ENCODE measurements at places on chromosomes 4 and X.

- DNase-seq = no peak
Measured at GRCh38 chr4:7590189-7590588, 155.5 kb upstream of the PSAPL1 start.

GRCh38 chrX:72021975-72022374, 109.7 kb downstream of the RTL5 start:
- DNase-seq = peak; percentile 4

DNA sequence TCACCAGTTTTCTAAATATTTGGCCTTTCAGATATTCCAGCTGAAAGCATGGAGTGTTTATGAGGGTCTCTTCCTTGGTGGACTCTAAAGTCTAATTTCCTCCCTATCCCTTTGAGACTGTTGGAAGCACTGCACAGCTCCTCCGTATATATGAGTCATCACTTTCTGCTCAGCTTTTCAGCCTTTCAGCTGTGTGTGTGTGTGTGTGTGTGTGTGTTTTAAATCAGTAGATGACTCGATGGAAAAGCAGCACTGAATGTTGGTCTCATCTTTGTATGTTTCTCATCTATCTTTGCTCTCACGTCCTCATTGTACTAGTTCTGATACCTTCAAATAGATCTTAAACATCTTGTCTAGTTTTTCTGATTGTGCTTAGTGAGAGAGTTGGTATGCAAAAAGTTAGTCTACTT, 81.6 kb downstream of the ZFX start:
- DNase-seq = no peak

- DNase-seq = no peak
Measured at GRCh38 chr4:96471956-96472867, 632.3 kb downstream of the PDHA2 start.

- DNase-seq = no peak
Measured at GRCh38 chrX:43970528-43970927, 2.7 kb downstream of the NDP start.

DNA sequence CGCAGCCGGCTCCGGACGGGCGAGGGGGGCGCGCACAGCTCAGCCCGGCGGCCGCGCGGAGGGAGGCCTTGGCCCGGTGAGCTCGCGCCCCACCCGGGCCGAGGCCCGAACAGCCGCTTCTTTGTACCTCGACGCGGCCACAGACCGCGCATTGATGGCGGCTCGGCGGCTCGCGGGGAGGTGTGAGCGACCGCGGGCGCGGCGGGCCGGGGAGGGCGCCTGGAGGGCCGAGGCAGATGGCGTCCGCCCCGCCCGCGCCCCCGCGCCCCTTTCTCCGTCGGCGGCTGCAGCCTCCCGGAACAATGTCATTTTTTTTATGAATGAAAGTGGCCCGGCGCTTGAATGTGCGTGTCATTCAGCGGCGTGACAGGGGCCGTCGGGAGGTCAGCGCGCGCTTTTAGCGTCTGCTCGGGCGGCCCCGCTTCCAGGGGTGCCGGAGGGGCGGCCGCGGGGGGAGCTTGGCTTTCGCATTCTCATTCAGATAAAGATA, 1.8 kb downstream of the FGFR3 start:
- no peak for DNase-seq

DNA sequence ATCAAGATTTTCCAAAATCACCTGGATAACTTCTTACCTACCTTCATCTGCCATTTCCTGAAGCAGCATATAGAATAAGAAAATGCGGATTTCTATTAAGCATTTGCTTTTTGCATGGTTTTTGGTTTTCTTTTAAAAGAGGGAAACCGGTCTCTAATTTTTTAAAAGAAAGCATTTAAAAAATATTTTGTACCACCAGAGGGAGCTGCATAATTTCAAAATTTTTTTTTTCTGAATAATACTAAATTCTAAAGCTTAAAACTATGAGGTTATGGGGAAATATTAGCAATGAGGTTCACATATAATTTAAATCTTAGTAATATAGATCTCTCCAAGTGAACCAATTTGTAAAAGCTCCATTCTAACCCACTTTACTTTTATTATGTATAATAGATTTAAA, 137.7 kb upstream of the TENT5D start:
- no peak for DNase-seq

- DNase-seq = no peak
Measured at GRCh38 chr4:100360211-100360610, 157.6 kb downstream of the EMCN start.

DNA sequence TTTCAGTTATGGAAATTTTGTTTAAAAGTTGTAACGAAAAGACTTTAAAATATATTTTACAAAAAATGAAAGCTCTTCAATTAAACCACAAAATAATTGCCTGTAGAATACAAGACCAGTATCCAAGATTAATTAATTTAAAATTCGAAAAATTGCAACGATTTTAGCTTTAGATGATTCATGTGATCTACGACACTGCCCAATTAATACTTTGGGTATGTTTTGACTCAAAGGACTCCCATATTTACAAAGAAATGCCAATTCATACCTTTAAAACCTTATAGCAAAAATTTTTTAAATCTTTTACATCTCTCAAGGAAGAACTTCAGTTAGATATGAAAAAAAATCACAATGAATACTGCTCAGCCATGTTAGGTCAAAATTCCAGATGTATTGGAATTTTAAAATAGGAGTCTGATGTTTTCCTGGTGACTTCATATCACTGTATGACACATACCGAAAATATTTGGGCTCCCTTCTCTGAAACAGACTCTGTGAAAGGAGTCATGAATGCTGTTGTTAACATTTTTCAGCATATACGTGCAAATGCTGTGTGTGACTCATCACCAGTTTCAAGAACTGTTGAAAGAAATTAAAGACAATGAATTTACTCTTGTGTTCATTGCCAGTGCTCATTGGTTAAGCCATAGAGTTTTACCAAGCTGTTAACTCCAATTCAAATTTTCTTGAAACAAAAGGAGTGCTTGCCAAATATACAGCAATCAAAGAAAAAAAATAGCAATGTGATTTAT, 13.8 kb upstream of the SMS start:
- no peak for DNase-seq

DNA sequence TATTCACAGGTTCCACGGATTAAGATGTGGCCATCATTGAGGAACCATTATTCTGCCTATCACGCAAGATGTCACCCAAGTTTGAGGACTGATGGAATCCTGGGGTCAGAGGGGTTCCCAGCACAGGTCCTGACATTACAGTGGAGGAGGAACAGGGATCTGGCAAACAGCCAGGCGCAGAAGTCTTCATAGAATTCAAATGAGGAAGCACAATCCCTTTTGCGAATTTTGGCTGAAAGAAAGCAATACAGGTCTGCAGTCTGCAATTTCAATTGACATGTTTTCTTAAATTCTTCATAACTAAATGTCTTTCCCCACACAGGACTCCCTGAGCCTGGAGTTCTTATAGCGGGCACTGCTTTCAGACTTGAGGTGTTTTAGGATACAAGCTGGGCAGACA, 14.5 kb downstream of the DOCK11 start:
- DNase-seq = no peak

DNA sequence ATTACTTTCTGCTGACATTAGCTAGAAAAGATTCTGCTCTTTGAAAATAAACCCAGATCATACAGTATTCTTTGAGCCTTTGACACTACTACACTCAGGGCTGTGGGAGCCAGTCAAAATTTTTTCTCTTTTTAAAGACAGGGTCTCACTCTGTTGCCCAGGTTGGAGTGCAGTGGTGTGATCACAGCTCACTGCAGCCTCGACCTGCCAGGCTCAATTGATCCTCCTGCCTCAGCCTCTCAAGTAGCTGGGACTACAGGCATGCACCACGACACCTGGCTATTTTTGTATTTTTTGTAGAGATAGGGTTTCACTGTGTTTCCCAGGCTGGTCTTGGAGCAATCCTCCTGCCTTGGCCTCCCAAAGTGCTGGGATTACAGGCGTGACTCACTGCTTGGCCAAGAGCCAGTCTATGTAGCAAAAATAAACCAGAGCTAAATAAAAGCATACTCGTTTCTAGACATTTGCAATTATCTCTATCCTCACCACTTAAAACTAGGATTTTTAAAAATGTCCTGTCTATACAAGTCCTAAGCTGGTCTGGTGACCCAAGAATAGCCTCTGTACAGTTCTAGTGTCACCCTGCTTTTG, 43.2 kb downstream of the AKAP4 start:
- no peak for DNase-seq

DNA sequence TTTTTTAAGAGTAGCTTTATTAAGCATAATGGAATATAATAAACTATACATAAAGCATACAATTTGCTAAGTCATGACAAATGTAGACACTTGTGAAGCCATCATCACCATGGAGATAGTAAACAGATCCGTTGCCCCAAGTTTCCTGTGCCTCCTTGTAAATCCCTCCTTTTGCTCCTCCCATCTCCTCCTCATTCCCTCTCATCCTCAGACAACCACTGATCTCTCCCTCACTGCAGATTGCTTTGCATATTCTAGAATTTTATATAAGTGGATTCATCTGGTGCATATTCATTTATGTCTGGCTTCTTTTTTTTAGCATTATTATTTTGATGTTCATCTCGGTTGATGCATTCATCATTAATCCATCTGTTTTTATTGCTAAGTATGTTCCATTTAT, 67.0 kb downstream of the CYTL1 start:
- no peak for DNase-seq

- DNase-seq = peak; percentile 31
Measured at GRCh38 chr4:121950680-121951520, 960 bp downstream of the TRPC3 start.

GRCh38 chr4:35942092-35942491, 302.2 kb downstream of the ARAP2 start:
- no peak for DNase-seq

DNA sequence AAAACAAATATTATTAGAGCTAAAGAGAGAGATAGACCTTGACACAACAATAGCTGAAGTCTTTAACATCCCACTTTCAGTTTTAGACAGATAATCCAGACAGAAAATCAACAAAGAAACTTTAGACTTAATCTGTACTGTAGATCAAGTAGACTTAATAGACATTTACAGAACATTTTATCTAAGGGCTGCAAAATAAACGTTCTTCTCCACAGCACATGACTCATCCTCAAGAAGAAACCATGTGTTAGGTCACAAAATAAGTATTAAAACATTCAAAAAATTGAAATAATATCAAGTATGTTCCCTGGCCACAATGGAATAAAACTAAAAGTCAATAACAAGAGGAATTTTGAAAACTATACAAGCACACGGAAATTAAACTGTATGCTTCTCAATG, 1510.3 kb upstream of the PCDH10 start:
- DNase-seq = no peak

GRCh38 chr4:77669946-77670590, 64.4 kb downstream of the CXCL13 start:
- no peak for DNase-seq

DNA sequence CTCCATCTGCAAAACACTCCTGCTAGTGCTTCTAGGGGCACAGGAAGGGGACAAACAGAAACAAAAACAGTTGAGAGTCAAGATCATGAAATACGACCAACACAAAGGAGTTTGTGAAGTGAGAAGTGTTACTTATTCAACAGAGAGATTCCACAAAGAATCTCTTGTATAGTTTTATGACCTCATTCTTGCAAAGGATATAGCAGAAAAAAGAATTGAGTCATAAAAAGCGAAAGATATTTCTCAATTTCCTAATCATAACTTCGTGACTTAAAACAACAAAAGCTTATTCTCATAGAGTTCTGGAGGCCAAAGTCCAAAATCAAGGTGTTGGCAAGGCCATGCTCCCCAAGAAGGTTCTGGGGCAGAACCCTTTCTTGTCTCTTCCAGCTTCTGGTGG, 40.7 kb downstream of the TIGD4 start:
- no peak for DNase-seq

DNA sequence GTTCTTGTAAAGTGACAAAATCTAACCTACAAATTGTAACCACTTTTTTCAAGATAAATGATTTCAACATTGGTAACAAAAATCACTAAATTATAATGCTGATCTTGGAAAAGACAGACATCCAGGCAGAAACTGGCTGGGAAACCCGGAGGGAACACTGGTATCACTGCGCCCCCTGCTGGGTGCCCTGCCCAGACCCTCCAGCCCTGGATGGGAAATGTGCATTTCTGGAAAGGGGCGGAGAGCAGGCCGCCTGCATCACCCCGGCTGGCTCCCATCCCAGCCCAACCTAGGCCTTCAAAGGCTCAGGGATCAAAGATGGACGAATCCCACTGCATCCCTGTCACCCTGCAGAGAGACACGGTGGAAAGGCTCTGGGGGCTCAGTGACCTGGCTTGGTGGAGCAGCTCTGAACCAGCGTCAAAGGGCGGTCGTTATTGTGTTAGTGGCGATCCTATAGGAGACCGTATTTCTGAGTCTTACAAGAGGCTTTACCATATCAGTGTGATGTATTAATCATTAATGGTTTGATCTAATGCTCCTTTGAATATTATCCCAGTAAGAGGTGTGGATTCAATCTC, 37.3 kb downstream of the ACOX3 start:
- peak; percentile 69 for DNase-seq

DNA sequence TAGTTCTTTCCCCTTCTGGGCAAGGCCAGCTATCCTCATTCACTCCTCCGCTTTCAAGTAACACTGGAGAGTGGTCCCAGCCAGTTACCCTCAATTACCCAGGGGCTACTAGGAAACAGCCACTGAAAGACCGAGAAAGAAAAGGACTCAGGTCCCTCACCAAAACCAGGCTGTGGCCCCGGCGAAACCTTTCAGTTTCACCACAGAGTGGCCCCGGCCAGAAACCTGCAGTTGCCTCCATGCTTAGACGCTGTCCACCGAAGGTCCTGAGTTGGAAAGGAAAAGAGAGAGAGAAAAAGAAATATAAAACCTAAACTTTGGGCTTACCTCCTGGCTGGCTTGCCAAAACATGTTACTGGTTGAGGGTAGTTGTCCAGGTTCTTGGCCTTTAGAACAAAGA, 5.0 kb upstream of the AREG start:
- DNase-seq = no peak

- peak; percentile 14 for DNase-seq
Measured at GRCh38 chr4:42396752-42397634, at the start of gene SHISA3. Gene SHISA3, plus strand, starts transcription at chr4:42397488. Its CDS starts 569 bp downstream, at chr4:42398057.

- no peak for DNase-seq
Measured at GRCh38 chr4:40212674-40213527, 16.1 kb downstream of the RHOH start.

DNA sequence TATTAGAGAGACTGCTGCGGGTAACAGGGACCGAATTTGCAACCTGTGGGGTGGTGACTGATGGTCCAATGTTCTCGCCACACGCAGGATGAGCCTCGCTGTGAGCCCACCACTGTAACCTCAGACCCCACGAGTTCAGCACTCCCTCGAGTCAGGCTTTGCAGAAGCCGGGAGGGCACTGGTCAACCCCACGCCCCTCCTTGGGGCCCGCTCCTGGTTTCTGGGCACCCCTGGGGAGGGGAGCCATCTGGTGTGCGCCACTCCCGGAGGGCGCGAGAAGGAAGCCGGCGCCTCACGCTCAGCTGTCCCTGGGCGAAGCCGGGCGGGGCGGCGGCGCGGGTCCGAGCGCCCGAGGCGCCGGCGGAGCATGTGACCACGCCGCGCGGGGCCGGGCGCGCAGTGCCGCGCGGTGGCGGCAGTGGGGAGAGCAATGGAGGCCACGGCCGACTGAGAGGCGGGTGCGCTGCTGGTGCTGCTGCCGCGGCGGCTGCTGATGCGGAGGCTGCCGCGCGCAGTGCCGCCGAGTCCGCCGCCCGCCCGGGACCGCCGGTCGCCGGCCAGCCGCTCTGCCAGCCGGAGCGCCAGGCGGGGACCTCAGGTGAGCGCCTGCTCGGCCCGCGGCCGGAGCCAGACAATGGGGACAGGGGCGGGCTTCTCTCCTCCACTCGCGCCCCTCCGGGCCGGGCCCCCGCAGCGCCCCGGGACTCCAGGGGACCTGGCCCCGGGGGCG, 100.1 kb downstream of the CEP135 start:
- DNase-seq = peak; percentile 50
